AG10803 (cell line): ENCODE measurements at places on chromosomes 7 and 10.

DNA sequence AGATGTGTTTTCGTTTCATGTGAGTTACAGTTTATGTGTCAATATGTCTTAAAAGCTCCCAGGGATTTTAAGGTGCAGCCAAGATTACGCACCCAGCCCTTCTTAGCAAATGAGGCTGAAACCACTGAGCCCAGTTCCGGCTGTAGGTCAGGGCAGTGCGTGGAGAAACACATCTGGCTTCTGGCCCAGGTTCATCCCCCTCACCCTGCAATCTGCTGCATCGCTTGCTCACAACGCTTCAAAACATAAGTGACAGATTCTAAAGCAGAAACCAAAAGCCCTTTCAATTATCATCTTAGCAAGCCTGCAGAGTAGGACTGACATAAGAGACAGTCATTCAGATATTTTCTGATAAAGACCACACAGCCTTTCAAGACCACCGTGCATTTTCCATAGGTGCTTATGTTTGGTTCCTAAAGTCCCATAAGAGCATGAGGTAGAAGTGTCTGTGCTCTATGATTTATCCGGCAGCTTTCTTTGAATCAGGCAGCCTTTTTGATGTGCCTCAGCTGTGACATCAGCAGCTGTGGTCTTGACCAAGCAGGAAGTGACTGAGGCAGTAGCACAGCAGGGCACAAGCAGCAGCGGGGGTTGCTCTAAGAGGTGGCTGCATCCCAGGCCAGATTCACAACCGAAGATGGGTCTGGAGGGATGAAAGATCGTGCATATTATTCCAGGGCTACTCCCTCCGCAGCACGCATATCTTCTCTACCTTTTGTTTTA lies 72.1 kb upstream of the LYZL2 start:
- DNase-seq = peak; percentile 42

- no peak for DNase-seq
Observed at GRCh38 chr7:44085546-44085945, 3.2 kb upstream of the POLM start.

GRCh38 chr10:96342402-96342801 lies 16.4 kb downstream of the OPALIN start:
- DNase-seq = no peak

GRCh38 chr10:6888434-6888833 lies 308.4 kb upstream of the PRKCQ start:
- no peak for DNase-seq

DNA sequence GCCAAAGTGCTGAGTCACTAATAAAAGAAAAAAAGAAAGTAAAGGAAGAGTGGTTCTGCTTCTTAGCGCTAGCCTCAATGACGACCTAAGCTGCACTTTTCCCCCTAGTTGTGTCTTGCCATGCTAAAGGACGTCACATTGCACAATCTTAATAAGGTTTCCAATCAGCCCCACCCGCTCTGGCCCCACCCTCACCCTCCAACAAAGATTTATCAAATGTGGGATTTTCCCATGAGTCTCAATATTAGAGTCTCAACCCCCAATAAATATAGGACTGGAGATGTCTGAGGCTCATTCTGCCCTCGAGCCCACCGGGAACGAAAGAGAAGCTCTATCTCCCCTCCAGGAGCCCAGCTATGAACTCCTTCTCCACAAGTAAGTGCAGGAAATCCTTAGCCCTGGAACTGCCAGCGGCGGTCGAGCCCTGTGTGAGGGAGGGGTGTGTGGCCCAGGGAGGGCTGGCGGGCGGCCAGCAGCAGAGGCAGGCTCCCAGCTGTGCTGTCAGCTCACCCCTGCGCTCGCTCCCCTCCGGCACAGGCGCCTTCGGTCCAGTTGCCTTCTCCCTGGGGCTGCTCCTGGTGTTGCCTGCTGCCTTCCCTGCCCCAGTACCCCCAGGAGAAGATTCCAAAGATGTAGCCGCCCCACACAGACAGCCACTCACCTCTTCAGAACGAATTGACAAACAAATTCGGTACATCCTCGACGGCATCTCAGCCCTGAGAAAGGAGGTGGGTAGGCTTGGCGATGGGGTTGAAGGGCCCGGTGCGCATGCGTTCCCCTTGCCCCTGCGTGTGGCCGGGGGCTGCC lies at the start of gene IL6:
IL6 (plus strand) TSS at position 294 of the 807 bp plus-strand sequence; CDS start at position 357, 63 bp downstream.
- DNase-seq = peak; percentile 98

- no peak for DNase-seq
Observed at GRCh38 chr7:144821067-144821466, 14.8 kb downstream of the TPK1 start.

GRCh38 chr10:24439935-24440334 lies 231.0 kb downstream of the KIAA1217 start:
- peak; percentile 62 for DNase-seq

DNA sequence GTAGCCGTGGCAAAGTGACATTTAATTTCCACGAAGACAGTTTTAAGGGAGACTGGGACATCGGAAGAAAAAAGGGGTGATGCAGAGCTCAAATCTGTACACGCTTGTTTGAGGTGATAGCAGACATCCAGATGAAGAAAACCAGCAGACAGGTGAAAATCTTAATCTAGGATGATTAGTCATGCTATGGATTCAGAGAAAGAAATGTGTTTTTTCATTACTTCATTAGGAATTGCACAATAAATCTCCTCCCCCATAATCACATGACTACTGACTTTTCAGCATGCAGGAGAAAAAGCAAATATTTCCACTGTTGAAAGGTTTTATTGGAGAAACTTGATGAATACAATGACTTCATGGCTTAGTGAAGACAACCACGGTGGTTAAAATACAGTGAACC lies 2.5 kb downstream of the NUDT5 start:
- DNase-seq = peak; percentile 62

DNA sequence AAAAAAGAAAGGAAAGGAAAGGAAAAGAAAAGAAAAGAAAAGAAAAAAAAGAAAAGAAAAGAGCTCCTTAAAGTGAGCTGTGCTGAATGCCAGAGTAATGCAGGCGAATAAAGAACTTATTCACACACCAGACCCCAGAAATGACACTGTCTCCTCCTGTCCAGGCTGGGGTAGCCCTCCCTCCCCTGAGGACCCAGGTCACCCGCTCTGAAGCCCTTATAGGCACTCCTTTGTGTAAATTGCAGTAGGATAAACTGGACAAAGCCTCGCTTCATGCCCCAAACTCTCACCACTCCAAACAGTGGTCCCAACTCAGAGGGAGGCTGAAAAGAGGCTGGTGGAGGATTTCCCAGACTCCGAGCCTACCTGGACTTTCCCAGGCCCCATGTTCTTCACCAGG lies 46.3 kb downstream of the PKD1L1 start:
- no peak for DNase-seq

- peak; percentile 67 for DNase-seq
Observed at GRCh38 chr10:48655411-48656240, 29.0 kb upstream of the WDFY4 start.

DNA sequence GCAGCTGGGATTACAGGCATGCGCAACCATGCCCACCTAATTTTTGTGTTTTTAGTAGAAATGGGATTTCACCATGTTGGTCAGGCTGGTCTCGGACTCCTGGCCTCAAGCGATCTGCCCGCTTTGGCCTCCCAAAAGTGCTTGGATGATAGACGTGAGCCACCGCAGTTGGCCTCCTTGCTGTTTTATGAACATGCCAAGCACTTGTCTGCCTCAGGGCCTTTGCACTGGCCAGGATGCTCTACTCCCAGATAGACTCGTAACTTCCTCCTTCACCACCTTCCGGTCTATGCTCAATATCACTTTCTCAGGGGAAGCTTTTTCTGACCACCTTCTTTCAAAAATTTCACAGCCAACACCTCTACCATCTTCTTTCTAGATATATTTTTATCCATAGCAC lies 6.3 kb downstream of the SLC26A5 start:
- DNase-seq = no peak

DNA sequence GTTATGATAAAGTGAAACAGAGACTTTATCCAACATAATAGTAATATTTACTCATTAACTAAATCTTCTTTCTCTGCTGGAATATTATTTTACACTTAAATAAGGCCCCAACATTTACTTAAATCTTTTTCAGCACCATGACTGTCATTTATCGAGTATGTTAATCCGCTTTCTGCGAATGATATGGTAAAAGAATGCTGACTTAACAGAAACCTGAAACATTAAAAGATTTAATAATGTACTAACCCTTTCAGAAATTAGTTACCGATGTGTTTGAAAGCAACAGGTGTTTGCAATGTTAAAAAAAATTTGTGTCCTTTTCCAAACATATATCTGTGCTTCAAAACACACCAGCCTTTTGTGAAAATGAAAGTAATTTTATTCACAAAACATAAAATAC lies 190.5 kb downstream of the SKAP2 start:
- no peak for DNase-seq

GRCh38 chr7:337567-337951 lies 47.6 kb downstream of the FOXL3 start:
- DNase-seq = no peak

DNA sequence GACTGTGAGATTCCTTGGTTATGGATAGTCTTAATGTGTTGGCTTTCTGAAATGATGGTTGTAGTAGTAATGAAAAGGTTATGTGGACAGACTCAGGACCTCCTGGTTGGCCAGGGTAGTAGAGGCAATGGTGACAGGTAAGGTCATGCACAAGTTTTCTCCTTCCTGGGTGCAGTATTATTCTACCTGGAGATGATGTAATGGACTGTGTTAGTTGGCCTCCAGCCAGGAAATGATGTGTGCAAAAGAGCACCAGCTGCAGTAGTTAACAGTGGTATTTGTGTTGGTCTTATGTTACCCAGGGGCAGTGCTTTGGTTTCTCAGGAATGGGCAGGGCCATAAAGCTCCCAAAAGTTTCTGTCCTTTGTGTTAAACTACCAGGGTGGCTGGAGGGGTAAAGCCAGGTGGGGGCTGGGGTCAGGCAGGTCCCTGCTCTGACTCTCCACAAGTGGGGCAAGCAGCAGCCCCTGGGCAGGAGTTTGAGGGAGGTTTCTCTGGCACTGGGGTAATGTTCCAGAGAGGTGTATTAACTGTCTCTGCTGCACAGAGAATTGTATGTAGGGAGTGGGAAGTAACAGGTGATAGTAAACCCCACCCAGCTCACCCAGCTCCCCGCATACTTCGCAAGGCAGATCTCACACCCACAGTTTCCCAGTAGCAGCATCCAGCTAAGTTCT lies 36.3 kb downstream of the GPR22 start:
- no peak for DNase-seq

DNA sequence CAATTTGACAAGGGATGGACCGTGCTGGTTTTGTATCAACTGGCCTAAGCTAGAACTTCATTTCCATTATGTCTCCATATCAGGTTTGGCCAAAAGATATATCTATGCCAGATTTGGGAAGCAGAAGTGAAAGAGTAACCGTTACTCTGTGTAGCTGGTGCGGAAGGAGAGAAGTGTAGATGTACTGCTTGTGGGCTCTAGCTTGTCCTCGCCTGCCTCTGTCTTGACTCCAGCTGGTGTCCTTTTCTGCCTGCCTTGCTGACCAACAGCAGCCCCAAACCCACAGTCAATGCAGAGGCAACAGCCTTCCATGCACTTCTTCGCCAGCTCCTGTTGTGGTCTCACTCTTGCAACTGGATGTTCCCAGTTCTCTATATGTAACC lies 128.5 kb downstream of the KIF20B start:
- no peak for DNase-seq

DNA sequence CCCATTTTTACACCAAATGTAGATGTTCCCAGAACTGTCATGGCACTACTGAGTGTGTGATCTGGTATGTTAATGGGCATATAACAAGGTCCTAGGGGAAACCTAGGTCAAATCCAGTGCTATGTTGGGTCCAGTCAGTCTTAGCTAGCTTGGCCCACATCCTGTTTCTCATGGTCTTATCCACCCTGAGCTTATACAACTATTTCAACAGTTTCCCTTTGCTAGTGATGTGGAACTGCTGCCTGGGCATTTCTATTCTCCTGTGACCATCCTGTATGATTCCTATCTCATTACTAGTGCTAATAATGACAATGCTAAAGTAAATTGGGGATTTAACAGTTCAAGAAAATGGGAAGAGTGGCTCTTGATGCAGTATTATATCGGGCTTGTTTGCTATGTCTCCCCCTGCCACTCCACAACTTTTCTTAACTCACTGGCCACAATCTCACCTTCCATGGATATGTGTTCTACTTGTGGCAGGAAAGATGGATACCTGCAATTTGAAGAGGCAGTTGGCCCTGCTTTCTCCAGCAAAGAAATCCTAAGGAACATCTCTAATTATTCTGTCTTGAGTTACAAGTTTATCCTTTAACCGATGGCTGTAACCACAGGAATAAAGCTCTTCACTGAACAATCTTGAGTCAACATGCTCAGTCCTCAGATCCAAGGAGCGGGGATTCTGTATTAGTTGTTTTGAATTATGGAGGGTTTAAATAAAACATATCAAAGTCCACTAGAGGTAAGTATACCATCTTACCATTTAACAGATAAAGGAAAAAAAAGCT lies 707.8 kb downstream of the XPNPEP1 start:
- peak; percentile 11 for DNase-seq

DNA sequence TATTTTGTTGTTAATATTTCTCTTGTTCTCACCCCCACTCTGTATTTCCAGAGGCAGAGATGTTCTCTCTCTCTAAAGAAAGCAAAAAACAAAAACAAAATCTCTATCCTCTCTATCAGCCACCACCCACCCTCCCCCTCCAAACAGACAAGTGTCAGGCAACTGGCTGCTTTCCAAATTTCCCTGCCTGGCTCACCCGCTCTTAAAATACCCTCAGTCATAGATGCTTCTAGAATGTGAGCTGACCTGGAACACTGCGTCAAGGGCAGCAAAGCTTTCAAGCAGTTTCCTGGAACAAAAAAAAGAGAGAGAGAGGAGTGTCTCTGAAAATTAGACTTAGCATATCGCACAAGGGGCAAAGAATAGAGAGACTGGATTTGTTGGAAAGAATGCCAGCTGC lies 341.0 kb upstream of the ZMIZ1 start:
- no peak for DNase-seq

DNA sequence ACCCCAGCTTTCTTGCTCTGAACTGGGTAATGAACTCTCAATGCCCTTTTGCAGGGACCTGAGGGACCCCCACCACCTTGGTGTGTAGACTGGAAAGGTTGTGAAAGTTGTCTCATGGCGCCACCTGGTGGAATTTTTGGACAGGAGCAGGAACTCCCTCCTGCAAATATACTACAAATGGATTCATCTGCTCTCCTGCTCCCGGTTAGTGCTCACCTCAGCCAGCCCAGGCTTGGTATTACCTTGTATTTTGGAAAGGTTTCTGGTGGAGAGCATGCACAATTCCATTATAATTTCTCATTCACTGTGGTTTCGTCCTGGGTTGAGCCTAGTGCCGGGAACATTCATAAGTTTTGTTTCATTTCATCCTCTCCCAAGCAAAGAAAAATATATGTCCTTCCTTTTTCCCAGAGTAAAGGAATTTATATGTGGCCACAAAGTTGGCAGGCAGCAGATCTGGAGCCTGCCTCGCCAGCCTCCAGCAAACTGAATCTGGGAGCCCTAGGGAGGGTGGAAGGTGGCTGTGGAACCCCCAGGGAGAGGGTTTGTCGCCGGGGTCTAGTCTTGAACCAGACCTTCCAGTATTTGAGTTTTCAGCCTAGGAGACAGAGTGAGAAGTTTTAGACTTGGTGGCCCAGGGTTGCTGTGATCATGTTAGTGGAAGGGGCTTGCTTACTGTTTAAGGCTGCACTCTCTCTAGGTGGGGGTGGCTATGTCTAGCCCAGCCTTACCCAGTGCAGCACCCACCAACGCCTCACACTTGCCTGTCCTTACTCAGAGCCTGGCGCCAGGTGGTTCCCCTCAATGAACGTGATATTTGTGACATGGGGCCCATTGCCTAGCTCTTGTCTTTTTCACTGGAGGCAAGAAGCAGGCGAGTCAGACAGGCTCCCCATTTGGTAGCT lies 9.5 kb downstream of the FAM241B start:
- peak; percentile 55 for DNase-seq

GRCh38 chr7:16803881-16804673 lies 722 bp downstream of the AGR2 start:
- no peak for DNase-seq

- no peak for DNase-seq
Observed at GRCh38 chr10:67782530-67782929, 55.5 kb downstream of the DNAJC12 start.
